ENCODE measurements at places on chromosomes 3 and 15.

DNA sequence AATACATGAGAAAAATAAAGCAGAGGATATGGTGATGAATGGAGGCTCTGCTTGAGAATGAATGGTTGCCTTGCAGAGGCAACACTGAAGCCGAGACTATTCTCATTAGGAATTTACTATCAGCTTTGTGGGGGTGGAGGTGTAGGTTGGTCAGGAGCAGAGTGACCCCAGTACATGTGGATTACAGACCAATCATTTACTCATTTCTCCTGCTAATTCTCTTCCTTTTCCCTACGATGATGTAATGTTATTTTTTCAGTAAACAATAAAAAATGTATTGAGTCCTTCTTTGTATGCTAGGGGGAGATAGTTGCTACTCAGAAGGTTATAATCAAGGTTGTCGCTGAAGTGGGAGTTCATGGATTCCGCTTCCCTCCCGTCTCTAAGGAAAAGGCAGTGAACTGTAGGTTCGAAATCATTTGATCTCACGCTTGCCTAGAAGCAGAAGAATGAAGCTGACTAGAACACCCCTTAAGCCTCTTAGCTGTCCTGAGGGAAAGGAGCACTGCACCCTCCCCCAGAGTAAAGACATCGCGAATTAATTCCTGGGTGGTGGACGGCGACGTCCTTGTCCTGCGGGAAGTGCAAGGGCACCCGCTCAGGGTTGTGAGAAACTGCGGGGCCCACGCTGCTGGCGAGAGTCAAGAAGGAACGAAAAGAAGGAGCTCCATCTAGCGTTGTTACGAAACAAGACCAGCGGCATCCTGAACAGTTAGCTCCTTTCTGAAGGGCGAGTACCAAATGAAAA lies 213.2 kb upstream of the PFN2 start:
- peak; percentile 89 for DNase-seq

- DNase-seq, result no peak
Observed at GRCh38 chr15:30956216-30957124, 35.0 kb downstream of the MTMR10 start.

GRCh38 chr15:51935466-51936104 lies 36.0 kb downstream of the LEO1 start:
- no peak for DNase-seq

DNA sequence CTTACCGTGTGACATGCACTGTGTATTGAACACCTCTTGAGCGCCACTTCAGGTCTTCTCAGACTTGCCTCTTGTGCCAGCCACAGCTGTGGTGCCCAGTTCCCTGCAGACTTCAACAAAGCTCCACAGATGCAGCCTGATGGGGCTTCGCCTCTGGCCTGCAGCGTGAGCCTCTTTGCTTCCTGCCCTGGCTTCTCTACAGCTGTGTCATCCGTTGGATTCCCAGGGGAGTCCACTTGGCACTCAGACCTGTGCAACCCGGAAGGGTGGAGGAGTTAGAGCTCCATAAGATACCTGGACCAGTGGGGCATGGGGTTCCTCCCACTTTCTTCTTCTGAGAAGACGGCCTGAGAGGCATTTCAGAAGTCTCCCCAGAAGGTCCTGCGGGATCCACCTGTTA lies 57.7 kb upstream of the BNIP2 start:
- DNase-seq, result no peak

DNA sequence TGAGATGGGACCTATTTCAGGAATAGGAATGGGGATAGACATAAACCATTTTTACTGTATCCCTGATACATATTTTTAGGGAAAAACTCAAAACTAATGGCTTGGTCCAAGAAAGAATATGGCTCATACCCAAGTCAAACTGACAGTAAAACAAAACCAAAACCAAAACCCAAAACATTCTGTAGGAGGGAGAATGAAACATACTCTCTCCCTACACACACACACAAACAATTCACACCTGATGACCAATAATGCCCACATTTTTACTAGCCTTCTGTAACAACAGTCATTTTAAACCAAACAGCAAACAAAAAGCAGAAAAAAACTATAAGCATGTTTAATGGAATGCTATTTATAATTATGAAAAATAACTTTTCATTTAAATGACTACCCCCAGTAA lies 74.9 kb downstream of the NBEAL2 start:
- no peak for DNase-seq

GRCh38 chr15:36885771-36886170 lies 214.6 kb downstream of the MEIS2 start:
- no peak for DNase-seq

- DNase-seq, result no peak
Observed at GRCh38 chr3:66302288-66302687, 81.5 kb downstream of the SLC25A26 start.

GRCh38 chr3:70531063-70531657 lies 218.7 kb upstream of the MDFIC2 start:
- DNase-seq, result peak; percentile 39

DNA sequence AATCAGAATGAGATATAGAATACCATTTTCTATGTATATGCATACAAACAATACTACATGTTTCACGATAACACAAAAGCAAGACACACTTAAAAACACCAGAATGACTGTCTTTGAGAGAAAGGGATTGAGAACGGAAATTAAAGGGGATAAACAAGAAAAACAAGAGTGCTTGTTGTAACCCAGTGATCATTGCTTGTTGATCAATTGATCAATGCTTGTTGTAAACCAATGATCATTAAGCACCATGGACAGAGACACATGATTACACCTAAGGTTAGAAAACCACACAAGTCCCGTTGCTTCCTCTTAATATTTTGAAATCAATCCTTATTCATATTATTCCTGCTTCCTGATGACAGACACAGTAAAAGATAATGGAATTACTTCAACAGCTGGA lies 1.1 kb upstream of the OR4F15 start:
- no peak for DNase-seq

GRCh38 chr3:64815789-64816188 lies 128.0 kb upstream of the ADAMTS9 start:
- DNase-seq, result no peak

- no peak for DNase-seq
Observed at GRCh38 chr3:49654176-49654825, 19.9 kb upstream of the APEH start.

- DNase-seq, result no peak
Observed at GRCh38 chr3:52518723-52519444, 14.8 kb downstream of the NT5DC2 start.

- DNase-seq, result no peak
Observed at GRCh38 chr3:157671656-157672055, 168.4 kb upstream of the VEPH1 start.

GRCh38 chr3:68018275-68018674 lies 363.9 kb upstream of the SUCLG2 start:
- no peak for DNase-seq

- DNase-seq, result no peak
Observed at GRCh38 chr3:12946649-12947316, 105.4 kb upstream of the RPL32 start.

- no peak for DNase-seq
Observed at GRCh38 chr15:76010613-76011012, 1.6 kb downstream of the NRG4 start.

DNA sequence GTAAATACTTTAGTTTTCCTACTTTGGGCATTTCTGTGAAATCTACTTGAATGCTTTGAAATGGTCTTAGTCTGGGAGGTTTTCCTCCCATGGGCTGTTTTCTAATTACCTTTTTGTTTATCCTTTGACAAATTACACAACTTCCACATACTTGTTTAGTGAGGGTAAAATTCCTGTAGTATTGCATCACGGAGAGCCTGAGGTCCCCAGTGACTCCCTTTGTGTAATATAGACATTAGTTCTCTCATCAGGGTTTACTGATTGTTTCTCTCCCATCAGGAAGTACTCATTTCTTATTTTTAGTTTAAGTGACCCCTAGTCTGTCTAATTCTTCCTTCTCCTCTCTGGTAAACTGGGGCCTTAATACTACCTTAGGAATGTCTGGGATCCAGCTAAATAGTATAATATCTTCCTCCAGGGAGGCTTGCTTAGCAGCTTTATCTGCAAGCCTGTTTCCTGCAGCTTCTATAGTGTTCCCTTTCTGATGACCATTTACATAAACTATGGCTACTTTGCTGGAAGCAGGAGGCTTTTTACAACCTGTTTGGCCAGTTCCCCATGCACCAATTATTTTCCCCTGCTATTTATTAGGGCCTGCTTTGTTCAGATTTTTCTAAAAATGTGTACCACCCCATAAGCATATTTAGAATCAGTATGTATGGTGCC lies 87.2 kb upstream of the XCR1 start:
- DNase-seq, result no peak

GRCh38 chr15:39552556-39552955 lies 28.3 kb upstream of the THBS1 start:
- no peak for DNase-seq

DNA sequence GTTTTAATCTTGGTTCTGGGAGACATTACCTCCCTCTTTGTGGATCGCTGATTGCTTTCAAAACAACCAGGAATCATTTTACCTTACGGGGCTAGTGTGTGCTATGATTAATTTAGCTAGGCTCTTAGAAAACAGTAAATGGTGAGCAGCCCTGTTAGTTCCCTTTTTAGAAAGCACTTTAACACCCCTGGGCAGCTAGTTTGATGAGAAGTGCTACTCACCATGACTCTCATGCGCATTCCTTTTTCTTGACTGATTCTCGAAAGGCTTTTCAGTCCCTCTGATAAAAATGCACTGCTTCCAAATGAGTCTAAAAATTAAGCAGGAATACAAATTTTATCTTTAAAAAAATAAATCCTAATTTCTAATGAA lies 75.3 kb upstream of the LEKR1 start:
- DNase-seq, result no peak

GRCh38 chr15:90191794-90192509 lies 9.2 kb upstream of the SEMA4B start:
- peak; percentile 55 for DNase-seq

Data from D341Med (cell line).